ENCODE measurements at places on chromosomes 13 and 19.

GRCh38 chr13:69474011-69474685, 633.5 kb upstream of the ATXN8OS start:
- DNase-seq, result no peak

- no peak for DNase-seq
These were observed 117.1 kb upstream of the TSC22D1 start for GRCh38 chr13:44693156-44693764.

GRCh38 chr13:54841682-54842081, 1813.1 kb downstream of the OLFM4 start:
- DNase-seq, result no peak

- DNase-seq, result no peak
These were observed 1.9 kb downstream of the HNRNPA1L2 start for GRCh38 chr13:52644108-52644507.

GRCh38 chr13:76904507-76904906, 18.3 kb upstream of the KCTD12 start:
- DNase-seq, result no peak

DNA sequence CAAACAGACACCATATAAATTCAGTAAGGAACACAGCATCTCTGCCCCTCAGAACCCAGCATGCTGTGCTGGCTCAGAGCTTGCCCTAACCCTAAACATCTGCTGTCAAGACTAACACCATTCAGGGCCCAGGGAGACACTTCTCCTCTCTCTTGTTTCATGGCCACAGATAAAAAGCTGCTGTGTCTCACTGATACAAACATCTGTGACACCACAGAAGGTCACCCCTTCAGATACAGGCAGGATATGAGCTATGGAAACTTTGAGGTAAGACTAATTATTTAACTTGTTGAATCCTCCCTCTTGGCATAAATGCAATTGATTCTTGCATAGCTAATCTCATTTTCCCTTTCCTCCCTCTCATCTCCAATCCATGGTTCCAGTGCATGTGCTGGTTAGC, 61.6 kb upstream of the GPR12 start:
- no peak for DNase-seq

DNA sequence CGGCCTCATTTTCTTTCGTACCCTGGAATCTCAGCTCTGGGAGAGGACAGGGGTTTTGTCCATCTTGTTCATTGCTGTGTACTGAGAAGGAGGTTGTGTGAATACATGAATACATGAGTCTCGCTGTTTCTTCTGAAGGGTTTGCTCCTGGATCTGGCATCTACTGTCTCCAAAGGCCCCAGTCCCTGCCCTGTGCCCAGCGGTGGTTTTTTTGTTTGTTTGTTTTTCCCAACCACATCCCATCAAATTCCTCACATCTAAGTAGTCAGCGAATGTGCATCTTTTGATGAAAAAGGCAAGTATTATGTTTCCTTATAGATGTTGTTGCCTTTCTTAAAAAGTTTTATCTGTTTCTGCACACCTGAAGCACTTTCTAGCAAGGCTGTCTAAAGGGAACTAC, 12.5 kb downstream of the DCAF15 start:
- no peak for DNase-seq

- DNase-seq, result no peak
These were observed 6.6 kb upstream of the VSTM2B start for GRCh38 chr19:29519146-29519545.

DNA sequence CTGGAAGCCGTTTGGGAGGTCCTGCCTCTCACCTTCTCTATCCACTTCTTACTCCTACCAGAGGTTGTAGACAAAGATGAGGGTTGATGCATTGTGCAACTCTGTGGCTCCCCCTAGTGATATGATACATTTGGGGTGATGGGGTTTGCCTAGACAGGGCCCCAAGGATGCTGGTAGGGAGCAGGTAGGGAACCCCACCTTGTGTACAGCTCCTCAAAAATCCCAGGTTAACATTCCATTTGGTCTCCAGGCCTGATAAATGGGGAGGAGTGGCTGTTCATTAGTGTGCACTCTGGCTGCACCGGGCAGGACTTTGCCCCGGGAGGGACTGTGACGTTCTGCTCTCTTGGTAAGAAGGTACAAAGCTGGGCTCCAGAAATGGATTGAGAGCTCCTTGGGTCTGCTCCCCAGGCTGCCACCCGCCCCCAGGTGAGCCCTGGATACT, 19.2 kb downstream of the SIGLEC8 start:
- DNase-seq, result peak; percentile 67

GRCh38 chr19:40585241-40585981, 8.7 kb downstream of the SHKBP1 start:
- DNase-seq, result peak; percentile 76

GRCh38 chr19:19409205-19409604, 3.7 kb downstream of the GATAD2A start:
- DNase-seq, result no peak

GRCh38 chr13:91076830-91077229, 270.7 kb upstream of the MIR17HG start:
- no peak for DNase-seq

DNA sequence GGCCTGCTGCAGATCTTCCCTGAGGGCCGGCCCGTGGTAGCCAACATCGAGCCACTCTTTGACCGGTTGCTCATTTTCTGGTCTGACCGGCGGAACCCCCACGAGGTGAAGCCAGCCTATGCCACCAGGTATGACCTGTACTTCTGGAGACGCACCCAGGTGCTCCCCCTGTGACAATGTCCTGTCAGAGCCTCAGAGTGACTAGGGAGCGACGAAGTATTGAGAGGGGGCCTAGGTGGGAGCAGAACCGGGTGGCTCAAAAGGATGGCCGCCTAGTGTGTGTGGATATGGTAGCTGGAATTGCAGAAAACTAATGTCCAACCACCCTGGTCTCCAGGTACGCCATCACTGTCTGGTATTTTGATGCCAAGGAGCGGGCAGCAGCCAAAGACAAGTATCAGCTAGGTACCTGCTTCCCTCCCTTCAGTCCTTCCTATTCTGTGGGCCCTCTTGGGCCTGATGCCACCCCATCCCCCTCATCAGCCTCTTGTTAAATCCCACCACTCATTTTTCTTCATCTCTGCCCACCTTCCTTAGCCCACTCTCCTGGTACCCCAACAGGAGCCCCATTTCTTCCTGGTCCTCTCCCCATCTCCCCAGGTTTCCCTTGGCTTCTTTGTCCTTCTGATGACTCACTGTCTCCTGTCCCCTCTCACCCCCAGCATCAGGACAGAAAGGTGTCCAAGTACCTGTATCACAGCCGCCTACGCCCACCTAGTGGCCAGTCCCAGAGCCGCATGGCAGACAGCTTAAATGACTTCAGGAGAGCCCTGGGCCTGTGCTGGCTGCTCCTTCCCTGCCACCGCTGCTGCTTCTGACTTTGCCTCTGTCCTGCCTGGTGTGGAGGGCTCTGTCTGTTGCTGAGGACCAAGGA, 8.4 kb downstream of the EGLN2 start:
- DNase-seq, result no peak

- DNase-seq, result peak; percentile 60
These were observed 579.5 kb downstream of the UQCRFS1 start for GRCh38 chr19:28633319-28634018.

- no peak for DNase-seq
These were observed 77.5 kb downstream of the WTIP start for GRCh38 chr19:34559045-34559444.

DNA sequence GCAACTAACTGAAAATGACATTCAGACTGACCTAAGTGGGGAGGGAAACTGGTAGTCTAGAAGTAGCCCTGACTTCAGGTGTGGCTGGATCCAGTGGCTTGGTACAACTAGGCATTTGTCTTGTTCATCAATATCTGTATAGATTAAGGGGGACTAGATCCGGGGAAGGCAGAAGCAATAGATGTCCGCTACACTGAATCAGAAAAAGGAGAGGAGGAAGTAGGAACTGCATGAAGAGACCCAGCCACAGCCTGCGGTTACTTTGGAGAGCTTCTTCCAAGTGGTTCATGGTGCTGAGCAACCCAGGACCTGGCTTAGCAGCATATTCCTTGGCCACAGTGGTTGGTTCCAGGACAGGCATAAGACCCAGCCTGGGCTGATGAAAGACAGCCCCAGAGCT, 9.9 kb upstream of the PRODH2 start:
- peak; percentile 44 for DNase-seq

GRCh38 chr13:42769650-42770049, 11.7 kb upstream of the FAM216B start:
- no peak for DNase-seq

DNA sequence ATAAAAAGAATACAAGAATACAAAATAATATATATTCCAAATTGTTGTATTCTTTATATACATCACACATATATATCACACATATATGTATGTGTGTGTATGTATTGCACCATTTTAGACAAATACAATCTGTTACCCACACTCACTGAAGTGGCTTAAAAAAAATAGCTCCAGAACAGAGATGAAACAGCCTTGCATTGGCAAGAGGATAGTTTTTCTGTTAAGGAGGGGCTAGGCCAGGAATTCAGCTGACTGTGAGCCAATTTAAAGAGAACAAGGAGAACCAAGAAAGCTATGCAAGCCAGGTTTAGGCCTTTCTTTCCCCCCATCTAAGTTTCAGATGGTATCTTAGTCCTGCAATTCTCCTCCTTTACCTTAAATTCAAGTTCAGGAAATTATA, 257.5 kb downstream of the MZT1 start:
- no peak for DNase-seq

DNA sequence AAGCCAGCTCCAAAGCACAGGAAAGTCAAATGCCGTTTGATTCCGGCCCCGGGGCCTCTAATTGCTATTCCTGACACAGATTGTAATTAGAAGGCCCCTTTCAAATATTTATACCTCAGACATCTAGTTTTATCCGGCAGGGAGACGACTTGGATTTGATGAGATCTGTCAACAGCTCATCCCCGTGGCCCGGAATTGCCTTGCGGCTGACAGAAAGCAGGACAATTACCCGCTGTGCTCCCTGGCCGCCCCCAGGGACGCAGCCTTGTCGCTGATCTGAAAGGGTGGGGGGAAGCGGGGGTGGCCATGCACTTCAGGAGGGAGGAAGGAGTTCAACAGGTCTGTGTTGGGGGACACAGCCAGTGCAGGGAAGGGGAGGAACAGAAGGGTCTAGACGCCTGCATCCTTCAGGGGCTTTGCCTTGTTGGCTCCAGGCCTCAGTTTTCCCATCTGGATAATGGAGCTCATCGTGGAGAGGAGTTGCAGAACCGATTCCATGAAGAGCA, 1.8 kb upstream of the SHD start:
- no peak for DNase-seq

DNA sequence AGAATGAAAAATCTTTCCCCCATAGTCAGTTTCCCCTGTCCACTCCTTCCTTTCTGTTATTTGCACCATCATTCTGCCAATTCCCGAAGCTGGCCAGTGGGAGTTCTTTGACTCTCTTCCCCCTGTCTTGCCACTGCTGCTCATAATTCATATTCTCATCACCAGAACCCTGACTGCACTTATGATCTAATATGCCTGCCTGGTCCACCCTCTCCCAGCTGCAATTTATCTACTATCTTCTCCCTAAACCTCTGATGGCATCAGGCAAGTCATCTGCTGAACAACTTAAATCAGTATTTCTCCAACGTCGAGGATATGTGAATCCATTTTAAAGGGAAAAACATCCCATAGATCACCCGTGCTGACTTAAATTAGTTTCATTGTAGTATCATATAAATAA, 458.0 kb upstream of the GPC6 start:
- DNase-seq, result no peak

DNA sequence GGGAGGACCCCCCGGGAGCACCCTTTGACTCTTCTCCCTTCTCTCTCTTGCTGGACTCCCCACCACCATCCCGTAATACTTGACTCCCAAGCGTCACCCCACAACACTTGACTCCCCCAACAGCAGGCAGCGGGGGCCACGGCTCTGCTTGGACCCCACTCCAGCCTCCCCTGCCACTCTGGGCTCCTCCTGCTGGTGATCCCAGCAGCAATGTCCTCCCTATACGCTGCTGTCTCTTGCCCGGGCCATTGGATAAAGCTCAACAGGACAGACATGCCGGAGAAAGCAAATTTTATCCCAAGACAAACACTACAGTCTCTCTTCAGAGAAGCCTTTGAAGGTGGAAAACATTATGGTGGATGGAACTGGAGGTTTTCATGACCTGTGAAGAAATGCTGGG, 20.4 kb upstream of the AMER2 start:
- no peak for DNase-seq

DNA sequence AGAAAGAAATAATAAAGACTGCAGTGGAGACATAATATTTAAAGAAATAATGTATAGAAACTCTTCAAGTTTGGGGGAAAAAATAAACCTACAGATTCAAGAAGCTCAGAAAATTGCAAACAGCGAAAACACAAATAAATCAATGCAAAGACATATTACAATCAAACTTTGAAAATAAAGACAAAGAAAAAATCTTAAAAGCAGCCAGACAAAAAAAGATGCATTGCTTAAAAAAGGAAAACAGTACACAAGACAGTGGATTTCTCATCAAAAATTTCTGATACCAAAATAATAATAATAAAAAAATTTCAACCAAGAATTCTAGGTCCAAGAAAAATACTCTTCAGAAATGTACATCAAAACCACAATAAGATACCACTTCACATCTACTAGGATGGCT, 681.0 kb downstream of the UQCRFS1 start:
- no peak for DNase-seq

GRCh38 chr13:21537105-21537504, 66.9 kb downstream of the MICU2 start:
- peak; percentile 26 for DNase-seq

- DNase-seq, result no peak
These were observed 1872.9 kb upstream of the PCDH20 start for GRCh38 chr13:63288576-63288975.

DNA sequence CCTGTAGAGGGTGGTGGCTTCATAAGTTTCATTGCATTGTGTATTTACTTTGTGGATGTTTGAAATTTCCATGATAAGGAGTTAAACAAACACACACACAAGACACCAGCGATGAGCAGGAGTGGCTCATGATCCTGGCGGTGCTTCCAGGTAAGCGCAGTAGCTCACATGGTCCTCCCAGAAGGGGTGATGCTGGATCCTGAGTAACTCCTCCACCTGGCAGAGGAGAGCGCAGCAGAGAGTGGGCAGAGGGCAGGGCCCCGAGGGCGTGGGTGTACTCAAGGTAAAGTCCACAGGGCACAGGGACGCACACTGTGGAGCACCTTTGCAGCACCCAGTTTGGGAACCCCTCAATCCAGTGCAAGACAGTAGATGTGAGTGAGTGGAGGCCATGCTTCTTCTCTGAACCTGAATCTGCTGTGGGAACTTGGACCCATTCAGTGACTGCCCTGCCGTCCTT, 54.0 kb downstream of the RFX2 start:
- no peak for DNase-seq

Data from NB4 (cell line).